ENCODE measurements at places on chromosomes 7 and 10.

DNA sequence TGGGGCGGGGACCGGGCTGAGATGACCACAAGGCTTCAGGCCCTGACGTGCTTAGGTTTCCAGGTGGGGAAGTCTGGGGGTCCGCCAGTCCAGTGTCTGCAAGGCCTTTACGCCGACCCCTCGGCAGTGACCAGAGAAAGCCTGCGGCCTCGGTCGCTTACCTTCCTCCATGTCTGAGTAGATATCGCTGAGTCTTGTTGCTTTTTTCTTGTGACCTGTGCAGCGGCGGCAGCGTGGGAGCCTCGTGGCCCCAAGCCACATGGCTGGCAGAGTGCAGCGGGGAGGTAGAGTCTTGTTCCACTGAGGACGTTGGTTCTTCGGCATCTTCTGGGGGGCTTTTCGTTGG is 329 bp downstream of the NOLC1 start:
- no peak for DNase-seq

GRCh38 chr10:48446785-48447184 is 140.3 kb downstream of the MAPK8 start:
- no peak for DNase-seq

GRCh38 chr10:99555825-99556523 is 23.2 kb downstream of the NKX2-3 start:
- DNase-seq = no peak

DNA sequence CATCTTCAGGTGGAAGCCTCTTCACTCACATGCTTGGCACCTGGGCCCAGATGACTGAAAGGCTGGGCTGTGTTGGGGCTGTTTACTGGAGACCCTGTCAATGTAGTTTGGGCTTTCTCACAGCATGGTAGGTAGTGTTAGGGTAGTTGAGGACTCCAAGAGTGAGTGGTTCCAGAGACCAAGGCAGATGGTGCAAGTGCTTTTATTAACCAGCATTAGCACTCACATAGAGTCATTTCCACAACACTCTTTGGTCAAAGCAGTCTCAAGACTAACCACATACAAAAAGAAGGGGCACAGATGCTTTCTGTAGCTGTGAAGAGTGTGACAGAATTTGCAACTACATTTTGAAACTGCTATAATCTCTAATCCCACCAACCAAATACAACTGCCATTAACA is 135.0 kb downstream of the RTKN2 start:
- DNase-seq = no peak

DNA sequence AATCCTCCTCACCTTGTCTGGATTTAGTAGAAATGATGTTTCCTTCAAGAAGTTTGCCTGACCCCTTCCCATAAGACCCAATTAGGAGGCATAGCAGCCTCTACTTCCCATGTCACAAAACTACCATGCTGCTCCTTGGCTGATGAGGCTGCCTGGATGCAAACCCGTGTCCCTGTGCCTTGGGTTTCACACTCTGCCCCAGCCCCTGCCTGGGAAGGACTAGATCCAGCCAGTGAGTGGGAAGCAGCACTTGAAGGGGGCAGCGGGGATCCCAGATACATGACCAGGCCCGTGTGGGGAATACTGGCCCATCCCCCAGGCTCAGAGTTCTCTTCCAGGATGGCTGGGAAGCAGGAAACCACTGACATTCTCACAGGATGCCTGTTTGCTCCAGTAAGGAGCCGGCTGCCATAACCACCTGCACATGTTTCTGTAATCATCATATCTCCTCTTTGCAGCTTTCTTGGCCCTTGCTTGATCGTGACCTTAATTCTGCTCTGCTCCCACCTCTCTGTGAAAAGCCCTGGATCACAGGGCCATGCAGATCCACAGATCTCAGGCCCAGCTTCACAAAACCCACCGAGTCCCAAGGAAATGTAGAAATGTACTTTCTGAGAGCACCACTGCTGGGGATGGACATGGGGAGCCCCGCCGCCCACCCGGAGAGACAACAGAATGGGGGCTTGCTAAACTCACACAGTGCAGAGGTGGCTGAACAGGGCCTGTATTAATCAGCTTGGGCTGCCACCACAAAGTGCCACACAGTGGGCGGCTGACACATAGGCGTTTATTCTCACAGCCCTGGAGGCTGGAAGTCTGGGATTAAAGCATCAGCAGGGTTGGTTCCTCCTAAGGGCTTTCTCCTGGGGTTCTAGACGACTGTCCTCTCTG is 287.8 kb upstream of the IGFBP3 start:
- DNase-seq = no peak

- DNase-seq = no peak
Observed at GRCh38 chr10:132601567-132601966, 64.0 kb downstream of the INPP5A start.

DNA sequence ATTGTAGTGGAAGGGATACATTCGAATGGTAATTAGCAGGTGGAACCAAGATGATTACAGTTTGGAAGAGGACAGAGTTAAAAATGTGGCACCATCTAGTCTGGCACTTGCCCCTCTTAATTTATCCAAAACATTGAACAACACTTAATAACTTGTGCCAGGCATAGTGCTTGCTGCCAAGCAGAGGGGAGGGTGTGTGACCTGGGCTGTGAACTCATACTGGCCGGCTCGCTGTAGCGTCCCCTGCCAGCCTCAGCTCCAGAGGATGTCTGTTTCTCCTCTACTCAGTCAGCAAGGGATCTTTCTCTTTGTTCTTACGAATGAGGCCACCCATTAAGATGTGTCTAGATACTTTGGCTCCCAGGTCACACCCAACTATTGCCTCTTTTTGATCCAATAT is 179.4 kb upstream of the INHBA start:
- no peak for DNase-seq

GRCh38 chr7:30321882-30322192 is 37.4 kb downstream of the ZNRF2 start:
- no peak for DNase-seq

DNA sequence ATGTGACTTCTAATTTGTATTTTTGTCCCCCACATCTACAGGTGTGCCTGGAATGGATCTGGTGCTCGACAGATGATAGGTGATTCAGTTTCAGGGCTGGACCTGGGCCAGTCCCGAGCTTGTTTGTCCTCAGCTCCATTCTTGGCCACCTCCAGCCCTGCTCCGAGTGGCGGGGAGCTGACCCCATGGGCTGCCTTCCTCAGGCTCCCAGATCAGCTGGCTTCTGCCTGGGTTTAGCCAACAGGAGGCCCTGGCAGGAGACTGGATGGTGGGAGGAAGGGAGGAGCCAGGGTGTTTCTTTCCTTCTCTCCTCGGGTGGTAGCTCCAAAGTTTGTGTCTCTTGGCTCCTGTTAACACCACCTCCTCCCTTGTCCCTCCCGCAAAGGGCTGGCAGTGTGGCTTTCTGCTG is 75.2 kb downstream of the CDH23 start:
- DNase-seq = no peak

GRCh38 chr10:48579251-48579960 is 25.5 kb downstream of the ARHGAP22 start:
- DNase-seq = no peak

DNA sequence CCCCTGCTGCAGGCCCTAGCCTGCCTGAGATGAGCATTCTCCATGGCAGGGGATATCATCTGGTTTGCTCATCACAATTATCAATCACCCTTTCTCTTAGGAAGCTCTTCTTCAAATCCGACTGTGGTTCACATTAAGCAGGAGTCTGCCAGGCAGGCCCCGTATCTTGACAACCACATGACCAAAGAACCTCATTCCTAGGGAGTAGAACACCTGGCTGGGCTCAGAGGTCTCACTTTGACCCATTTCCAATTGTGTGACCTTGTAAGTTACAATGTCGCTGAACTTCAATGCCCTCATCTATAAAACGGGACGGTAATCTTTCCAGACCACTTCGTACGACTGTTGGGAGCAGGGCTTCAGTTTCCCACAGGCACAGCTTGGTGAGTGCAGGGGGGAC is 156.4 kb upstream of the PCBD1 start:
- no peak for DNase-seq

DNA sequence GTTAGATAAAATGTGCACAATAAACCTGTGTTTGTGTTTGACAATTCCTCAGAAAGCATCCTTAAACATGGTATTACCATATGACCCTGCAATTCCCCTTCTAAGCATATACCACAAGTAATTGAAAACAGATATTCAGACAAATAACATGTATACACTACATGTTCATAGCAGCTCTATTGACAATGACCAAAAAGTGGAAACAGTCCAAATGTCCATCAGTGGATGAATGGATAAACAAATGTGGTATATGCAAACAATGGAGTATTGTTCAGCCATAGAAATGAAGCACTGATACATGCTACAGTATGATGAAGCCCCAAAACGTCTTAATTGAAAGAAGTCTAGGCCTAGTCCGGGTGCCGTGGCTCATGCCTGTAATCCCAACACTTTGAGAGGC is 280.1 kb downstream of the OTUD1 start:
- DNase-seq = no peak

DNA sequence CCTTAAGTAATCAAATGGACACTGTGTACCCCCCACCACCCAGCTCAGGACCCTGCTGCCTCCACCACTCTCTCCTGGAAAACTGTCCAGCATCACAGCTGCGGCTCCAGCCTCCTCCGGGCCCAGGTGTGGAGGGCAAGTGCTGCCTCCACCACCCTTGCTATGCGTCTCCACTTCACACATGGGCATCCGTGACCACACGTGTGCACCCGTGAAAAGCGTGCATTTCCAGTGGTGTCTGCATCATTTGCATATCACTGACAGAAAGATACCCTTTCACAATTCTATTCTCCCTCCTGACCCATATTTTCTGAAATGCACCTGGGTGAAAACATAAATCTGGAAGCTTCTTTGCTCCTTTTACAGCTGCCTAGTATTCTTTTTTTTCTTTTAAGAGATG is 89.7 kb upstream of the PDGFA start:
- no peak for DNase-seq

- no peak for DNase-seq
Observed at GRCh38 chr7:137728426-137728825, 118.3 kb downstream of the DGKI start.
